ENCODE measurements at places on chromosomes 11 and 22.

DNA sequence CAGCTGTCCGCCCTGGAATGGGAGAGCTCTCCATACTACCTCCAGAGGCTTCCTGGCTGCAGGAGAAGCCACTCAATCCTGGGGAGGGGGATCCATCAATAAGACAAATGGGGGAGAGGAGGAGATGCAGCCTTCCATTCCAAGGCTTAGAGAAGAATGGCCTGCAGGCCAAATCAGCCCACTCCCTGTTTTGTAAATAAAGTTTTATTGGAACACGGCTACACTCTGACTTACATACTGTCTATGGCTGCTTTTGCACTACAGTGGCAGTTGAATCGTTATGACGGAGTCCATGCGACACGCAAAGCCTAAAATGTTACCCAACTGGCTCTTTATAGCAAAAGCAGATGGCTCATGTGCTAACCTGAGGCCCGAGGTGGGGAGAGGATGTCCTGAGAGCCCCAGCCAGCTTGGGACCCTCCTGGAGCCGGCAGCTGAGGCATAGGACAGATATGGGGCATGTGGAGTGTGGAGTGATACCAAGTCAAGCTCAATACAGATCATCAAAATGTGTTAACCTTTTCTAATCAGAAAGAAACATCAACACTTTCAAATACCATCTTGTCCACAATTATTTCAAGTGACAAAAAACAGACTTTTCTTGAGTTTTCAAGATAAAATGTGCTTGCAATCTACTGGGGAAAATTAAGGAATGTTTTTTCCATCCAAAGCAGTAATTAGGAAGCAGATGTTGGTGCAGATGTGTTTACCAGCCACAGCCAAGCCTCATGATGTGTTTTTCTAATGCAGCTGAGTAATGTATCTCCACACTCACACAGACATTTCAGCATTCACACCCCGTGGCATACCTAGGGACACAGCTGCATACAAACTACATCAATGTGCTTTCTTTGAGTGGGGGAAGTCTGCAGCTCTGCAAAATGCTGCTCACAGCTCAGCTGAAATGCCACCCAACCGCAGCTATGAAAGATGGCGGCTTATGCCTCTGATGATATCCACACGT lies 181.6 kb downstream of the SHANK2 start:
- no peak for DNase-seq

DNA sequence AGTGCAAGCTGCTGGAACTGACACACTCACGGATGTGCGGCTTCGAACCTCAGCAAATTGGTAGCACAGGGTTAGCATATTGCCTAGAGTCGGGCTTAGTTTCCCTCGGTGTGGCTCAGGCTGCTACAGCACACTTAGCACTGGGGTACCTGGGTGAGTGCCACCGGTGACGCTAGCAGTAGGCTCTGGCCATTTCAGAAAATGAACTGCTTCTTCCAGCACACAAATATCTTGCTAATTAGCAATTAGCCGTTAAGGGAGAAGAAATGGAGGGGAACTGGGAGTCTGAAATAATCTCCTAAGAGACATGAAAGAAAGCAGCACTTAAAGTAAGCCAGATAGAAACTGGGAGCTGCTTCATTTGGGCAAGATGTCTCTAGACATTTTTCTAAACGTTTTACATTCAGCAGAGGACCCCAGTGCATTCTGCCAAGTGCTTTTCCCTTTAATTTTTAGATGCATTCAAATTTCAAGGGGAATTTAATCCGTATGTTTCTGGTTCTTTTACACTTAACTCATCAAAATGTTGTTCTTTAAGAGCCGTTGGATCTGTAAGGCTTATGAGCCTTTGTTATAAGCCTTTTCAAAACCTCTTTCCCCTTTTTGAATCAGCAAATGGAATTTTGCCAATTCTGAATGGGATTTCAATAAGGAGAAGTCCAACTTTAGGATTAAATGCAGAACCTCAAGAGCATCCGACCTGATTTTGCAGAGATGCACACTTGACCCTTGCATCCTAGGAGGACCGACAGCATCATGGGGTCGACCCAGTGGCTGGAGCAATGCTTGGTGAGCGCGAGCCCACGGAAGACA lies 708.1 kb downstream of the NTM start:
- no peak for DNase-seq

DNA sequence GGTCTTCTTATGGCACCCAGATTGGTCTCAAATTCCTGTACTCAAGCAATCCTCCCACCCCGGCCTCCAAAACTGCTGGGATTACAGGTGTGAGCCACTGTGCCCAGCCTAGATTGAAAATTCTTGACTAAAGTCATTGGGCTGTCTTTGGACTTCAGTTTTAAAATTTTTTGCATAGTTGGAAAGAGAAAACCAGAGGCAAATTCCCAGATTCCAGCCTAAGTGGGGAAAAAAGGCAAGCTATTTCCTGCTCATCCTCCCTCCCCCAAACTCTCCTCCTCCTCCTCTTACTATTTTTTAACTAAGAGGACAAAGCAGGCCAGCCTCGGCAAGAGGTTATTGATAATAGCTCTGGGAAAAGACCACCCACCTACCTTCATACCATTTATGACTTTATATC lies 78.6 kb upstream of the CLMP start:
- no peak for DNase-seq

DNA sequence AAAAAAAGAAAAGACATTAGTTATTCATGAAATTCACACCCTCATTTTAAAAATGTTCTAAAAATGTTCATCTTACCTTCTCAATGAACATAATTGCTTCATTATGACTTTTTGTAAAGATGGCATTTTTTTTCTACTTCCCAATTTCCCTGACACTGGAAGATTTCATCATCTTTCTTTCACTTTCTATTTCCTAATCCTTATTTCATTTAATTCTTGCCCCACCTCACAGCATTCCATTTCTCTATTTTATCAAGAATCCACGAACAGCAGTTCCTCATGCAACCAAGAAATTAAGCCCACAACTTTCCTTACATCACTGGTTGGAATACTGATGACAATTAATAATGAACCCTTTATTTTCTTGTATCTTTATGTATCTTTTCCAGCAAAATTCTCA lies 1.9 kb downstream of the PATL1 start:
- DNase-seq: no peak
